ENCODE measurements at places on chromosomes 5 and 9.

- no peak for DNase-seq
These were observed 346.4 kb downstream of the BNC2 start for GRCh38 chr9:16524078-16524477.

- DNase-seq, result no peak
These were observed 37.2 kb upstream of the CEP72 start for GRCh38 chr5:574906-575305.

DNA sequence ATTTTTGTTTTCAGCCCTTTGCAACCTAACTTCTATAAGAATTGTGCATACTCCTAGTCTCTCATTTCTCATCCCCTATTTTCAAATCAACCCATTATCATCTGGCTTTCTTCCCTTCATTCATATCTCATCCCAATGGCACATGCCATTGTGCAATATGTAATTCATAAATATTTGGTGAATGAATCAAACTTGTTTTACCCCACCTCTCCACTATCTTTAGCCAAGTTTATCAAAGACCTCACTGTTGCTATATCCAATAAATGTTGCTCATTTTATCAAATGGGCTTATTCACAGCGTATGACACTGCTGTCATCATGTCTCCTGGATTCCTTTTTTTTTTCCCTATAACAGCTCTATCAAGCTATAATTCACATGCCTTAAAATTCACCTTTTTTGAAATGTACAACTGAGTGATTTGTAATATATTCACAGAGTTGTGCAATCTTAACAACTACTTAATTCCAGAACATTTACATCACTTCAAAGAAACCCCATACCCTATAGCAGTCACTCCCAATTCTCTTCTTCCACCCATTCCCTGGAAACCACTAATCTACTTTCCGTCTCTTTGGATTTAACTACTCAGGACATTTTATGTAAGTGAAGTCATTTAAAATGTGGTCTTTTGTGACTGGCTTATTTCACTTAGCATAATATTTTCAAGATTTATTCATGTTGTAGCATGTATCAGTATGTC lies 214.4 kb upstream of the PAPPA start:
- no peak for DNase-seq

- DNase-seq, result no peak
These were observed 96.7 kb upstream of the PCA3 start for GRCh38 chr9:76667521-76667957.

- no peak for DNase-seq
These were observed 60.5 kb downstream of the GABRG2 start for GRCh38 chr5:162128117-162128516.

DNA sequence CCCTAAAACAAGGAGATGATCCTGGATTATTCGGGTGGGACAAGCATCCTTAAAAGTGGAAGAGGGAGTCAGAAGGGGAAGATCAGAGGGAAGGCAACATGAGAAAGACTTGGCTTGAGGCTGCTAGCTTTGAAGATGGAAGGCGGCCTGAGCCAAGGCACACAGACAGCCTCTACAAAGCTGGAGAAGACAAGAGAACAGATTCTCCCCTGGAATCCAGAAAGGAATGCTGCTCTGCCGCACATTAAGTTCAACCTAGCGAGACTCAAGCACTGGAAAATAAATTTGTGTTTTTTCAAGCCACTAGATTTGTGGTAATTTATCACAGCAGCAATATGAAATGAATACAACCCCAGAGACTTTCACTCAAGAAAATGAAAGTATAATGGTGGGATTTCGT lies 17.9 kb downstream of the SLC36A3 start:
- no peak for DNase-seq

DNA sequence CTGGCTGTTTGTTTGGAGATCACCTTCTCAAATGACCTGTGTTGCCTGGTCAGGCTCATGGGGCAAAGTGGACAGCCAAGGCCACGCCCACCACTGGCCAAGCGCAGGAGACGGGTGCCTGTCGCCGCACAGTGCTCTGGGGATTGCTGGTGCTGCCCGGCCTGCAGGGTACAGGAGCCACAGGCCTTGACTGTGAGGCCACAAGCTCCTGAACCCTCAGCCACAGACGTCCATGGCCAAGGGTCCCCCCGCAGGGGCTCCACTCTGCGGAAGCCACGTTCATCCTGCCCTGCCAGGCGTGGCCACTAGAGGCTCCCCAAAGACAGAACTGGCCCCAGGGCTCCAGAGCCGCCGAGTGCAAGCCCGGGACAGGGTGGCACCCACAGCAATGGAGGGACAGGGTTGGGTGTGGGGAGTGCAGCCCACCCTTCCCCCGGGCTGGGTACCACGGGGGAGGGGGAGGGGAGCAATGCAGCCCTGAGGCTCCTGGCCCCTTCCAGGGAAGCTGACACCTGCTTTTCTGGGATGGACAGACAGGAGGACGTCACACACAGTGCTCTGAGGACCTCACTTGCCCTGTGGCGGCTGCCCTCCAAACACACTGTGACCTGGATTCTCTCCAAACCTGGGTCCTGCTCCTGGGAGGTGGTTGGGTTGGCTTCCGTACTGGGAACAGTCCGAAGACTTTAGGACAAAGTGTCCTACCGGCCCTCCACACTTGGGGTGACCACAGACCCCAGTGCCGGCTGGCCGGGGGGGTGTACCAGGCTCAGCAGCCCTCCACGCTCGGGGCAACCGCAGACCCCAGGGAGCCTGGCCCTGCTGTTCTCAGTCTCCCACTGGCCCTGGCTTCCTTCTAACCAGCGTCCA lies 21.5 kb downstream of the TPPP start:
- peak; percentile 63 for DNase-seq

DNA sequence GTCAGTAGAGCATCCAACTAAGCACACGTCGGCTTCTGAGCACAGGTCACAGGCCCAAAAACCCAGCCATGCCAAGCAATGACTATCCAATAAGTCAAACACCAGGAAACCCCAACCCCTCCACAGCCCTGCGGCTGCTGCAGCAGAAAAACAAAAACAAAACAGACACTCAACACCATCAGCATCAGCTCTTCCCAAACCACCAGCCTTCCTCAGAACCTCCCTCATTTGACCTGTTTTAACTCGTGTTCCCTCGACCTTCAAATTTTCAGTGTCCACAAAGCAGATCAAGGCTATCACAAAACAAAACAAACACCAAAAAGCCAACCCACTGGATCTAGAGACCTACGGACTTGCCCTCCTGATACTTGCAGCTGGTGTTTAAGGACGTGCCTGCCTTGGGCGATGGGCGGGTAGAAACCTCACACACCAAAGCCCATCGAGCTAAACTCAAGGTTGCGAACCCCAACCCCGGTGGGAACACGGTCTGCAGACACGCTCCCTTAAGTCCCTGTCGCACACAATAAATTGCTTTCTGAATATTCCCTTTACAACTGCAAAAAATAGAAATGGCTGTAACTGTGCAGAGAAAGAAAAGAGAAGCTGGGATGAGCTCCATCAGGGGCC lies 247.1 kb upstream of the ANKRD55 start:
- no peak for DNase-seq

DNA sequence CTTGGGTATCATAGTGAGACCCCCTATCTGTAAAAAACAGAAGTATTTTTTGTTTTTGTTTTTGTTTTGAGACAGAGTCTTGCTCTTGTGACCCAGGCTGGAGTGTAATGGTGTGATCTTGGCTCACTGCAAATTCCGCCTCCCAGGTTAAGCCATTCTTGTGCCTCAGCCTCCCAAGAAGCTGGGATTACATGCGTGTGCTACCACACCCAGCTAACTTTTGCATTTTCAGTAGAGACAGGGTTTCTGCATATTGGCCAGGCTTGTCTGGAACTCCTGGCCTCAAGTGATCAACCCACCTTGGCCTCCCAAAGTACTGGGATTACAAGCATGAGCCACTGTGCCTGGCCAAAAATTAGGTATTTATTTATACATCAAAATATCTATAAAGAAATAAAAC lies 10.2 kb upstream of the CCDC171 start:
- DNase-seq, result no peak

- no peak for DNase-seq
These were observed 135.3 kb upstream of the IL12B start for GRCh38 chr5:159465604-159466003.

DNA sequence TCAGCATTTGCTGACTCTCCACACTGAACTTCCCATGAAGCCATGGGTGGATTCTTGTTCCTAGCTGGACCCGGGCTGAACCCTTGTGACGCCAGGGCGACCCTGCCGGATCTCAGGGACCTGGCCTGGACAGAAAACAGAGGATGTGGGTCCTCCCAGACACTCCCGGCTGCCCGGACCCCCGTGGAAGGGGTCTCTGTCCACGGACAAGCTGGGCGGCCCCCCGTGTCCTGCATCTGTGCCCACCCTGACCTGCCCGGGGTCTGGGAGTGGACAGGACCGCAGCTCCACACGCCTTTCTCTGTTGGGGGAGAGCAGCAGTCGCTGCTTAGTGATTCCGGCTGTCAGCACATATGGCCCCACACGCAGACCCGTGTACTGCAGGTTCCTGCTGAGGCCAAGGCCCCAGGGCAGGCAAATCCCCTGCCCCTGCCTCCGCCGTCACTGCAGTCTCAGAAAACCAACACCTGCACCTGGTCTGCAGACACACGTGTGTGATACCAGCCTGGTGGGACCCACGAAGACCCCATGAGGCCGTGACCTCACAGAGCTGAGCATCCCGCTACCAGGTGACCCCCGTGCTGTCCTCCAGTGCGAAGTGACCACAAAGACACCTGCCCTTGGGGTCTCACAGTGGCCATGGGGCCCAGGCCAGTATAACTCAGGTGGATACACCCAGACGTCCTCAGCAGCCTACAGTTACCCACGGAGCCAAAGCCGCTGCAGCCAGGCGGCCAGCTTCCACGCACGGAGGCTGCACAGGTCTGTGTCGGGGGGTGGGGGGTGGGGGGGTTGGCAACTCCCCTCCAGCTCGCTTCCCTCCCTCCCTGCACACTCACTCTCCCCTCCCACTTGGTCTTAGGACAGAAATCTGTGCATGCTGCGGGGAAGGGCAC lies 50.6 kb downstream of the NKD2 start:
- no peak for DNase-seq

DNA sequence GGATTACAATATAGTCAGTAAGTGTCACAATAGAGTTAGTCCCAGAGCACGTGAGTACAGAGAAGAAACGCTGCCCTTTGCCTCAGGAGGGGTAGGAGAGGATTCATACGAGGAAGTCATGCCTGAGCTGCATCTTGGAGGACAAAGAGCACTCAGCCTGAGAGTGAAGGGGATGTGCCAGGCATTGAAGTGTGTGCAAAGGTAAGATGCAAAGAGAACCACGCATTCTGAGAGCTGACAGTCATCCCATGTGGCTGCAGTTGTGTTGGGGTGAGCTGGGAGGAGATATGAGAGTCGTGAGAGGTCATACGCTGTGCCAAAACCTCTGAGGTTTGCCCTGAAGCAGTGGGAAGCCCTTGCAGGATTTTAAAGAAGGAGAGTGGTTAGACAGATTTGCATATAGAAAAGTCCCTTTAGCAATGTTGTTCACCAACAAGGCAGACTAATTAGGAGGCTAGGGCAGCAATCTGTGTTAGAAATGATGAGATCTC lies 97.5 kb downstream of the PIP5K1B start:
- DNase-seq, result no peak

GRCh38 chr5:176768174-176768970 lies 42.0 kb upstream of the UNC5A start:
- DNase-seq, result no peak

GRCh38 chr9:20219437-20219836 lies 402.9 kb downstream of the MLLT3 start:
- no peak for DNase-seq

GRCh38 chr9:74935008-74935407 lies 17.7 kb downstream of the C9orf40 start:
- DNase-seq, result no peak

GRCh38 chr9:18036422-18037187 lies 437.3 kb upstream of the ADAMTSL1 start:
- no peak for DNase-seq

DNA sequence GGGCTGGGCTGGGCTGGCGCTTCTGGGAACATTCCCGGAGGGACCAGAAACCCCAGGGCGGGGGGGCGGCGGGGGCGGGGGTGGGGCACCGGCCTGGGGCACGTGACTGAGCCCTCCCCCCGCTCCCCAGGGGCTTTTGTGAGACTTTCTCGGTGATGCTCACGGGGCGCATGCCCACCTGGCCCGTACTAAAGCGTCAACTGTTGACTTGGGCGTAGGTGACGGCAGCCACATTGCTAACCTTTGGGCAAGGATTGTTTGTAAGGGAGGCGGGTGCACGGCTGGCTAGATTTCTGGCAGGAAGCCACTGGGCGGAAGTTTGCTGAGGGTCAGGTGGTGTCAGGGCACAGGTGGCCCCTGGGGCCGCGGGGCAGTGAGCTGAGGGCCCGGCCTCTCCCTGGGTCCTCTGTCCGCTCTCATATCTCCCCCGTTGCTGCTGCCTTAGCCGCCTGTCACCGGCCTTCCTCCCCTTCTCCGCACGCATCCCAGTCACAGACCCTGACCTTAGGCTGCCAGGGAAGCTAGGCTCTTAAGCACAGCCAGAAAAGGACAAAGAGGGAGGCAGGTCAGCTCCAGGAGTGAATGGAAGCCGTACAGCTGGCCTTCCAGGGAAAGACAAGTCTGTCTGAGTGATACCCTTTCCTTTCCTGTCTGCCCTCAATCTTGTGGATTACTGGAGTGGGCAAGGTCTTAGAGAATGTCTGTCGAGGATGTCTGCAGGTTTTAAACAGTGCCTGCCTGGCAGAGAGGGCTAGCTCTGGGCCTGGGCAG lies 812 bp downstream of the CACFD1 start:
- DNase-seq, result peak; percentile 86

- peak; percentile 58 for DNase-seq
These were observed 284.3 kb downstream of the CCDC171 start for GRCh38 chr9:15837079-15837679.

GRCh38 chr5:177600508-177601018 lies 631 bp downstream of the B4GALT7 start:
- no peak for DNase-seq

DNA sequence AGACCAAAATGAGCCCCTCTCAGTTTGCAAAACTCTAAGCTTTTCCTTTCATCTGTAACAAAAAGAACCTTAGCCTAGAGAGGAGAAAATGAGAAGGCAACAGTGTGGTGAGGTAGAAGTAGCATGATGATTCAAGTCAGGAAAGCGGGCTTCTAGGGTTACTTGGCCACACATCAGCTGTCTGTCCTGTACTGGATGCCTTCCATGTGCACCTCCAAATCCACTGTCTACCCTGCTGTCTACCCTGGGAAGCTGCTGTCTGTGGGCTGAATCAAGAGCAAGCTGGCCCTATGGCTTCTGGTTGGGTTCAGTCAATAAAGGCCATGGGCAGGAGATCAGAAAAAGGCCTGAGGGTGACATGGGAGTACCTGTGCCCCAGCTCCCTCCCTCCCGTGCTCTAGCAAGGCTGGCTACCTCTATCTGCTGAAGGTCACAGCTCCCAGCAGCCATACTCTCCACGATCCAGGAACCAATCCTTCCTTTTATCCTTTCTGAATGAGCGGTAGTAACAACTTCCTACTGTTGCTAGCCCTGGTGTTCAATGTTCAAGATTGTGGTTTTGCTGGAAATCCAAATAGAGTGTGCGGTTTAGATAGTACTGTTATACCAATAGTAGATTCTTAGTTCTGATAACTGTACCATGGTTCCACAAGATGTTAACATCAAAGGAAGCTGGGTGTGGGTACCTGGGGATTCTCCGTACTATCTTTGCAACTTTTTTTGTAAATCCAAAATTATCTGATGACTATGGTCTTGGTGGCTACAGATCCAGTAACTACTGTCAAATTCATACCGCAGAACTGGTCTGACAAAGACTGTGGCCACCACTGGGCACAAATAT lies 191.0 kb downstream of the ESM1 start:
- no peak for DNase-seq
